ENCODE measurements at places on chromosomes 2 and 18. TPM values are rescaled to one million over a fixed set of nuclear protein-coding genes. Genes with fewer than 3 reads are reported as not detected.

EMILIN1 gene
- 4.8 TPM for total RNA-seq

MAP2 gene
- total RNA-seq: 4.4 TPM

HOXD9 gene
- not detected for total RNA-seq

MOGAT1 gene
- total RNA-seq: 0.94 TPM

DNA sequence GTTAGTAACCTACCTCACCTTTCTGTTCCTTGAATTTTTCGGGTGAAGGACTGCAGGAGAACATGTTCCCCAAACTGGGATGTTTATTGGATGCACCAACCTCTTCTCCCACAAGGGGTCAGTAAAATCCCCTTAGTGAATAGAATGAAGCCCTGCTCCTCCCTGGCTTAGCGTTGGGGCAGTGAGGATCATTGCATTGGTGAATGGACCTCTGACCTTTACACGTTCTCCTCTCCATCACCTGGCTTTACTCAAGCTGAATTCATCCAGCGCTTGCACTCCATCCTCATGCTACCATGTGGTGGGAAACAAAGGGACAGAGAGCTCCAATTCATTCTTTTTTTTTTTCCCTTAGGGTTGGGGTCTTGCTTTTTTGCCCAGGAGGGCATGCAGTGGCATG is 157.2 kb downstream of the MIB1 start:
- peak; percentile 92 for DNase-seq

GRCh38 chr2:172555272-172555521 is 693 bp upstream of the PDK1 start:
- DNase-seq: no peak

- DNase-seq: no peak
Measured at GRCh38 chr2:190443778-190444481, 35.8 kb downstream of the MFSD6 start.

DNA sequence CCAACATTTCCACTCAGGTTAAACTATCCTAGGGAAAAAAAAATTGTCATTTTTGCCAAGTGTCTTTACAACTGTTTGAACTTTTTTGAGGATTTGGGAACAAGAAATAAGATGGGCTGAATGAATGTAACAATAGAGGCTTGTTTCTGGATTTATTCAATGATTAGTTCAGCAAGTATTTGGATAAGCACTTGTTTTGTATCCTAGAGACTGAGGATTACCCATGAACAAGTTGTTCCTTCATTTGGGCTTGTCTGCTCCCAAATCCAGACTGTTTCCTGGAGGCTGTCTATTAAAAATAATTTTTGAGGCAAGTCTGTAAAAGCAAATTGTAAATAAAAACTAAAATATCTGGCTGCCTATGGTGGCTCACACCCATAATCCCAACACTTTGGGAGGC is 62.0 kb upstream of the CSRNP3 start:
- no peak for DNase-seq

DNA sequence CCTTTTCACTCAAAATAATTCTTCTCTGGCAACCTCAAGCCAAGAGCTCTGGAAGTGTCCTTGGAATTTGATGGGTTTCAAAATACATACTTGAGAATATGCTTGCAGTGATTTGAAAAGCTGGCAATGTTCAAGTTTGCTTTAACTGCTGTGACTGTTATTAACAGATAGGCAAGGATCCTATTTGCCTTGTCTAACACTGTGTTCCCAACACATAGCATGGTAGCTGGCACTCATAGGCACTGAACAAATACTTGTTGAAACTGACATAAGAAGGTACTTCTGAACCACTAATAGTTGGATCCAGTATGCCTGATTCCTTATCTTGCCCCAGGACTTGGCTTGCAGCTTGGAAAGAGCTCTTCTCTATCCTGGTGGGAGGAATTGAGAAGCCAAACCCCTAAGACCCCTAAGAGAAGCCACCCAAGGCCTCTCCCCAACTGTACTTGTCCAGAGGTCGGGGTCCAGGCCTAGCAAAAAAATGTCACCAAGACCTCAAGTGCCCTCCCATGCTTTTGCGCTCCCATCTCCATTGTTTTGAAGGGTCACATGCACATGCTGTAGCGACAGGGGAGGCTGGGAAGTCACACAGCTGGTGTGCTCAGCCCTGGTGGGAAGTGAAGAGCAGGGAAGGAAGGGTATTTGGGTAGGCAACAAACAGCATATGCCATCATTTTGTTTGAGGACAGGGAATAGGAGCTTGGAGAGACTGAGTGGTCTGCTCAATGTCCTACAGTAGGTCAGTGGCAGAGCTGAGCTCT is 118.4 kb upstream of the HAAO start:
- DNase-seq: no peak

- peak; percentile 88 for DNase-seq
Measured at GRCh38 chr2:142130111-142131009, 456 bp downstream of the LRP1B start.

DNA sequence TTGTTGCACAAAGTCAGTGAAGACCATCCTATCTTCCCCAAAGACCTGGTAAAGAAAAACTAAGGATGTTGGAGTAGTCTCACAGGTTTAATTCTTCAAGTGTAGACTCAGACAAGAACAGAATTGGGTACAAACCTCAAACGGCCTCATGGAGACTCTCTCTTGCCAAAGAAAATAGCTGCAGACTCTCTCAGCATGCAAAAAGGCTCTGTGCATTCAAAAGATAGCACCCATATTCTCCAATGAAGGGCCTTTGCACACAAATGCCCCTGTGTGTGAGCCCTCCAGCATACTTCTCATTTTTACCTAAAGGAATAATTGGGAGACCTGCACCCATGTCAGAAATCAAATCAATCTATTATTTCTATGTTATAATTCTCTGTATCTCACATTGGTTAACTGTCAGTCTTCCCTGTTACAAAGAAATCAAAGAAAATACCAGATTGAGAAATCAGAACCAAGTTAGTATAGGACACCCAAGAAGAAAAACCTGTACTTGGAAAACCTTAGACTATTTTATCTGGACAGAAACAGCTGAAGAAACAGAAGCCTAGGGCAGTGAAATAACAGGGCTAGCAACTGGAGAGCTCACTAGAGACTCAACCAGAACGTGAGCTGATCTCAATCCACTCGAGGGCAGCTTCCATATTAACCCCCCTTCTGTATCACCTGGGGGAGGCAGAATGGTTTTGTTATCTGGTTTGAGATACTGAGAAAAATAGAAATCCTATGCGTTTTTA is 134.7 kb upstream of the DNAJC10 start:
- DNase-seq: no peak

GRCh38 chr2:54755641-54756326 is 32.3 kb downstream of the EML6 start:
- DNase-seq: peak; percentile 5

DNA sequence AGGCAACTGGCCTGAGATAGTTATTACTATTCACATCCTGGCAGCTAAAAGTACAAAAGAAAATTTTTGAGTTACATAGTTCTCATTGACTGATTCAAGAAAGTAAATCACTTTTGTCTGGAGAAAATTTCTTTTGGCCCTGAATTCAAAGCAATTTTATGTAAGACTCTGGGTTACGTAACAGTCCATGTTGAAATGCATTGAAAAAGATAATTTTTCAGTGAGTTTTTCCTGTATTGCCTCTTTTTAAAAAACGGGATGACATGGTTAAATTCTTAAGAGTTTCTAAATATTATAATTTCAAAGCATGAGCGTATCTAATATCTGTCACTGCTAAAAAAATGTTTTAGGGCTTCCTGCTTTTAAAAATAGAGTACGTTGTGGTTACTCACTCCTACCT is 72.7 kb downstream of the ANKRD12 start:
- DNase-seq: no peak

DNA sequence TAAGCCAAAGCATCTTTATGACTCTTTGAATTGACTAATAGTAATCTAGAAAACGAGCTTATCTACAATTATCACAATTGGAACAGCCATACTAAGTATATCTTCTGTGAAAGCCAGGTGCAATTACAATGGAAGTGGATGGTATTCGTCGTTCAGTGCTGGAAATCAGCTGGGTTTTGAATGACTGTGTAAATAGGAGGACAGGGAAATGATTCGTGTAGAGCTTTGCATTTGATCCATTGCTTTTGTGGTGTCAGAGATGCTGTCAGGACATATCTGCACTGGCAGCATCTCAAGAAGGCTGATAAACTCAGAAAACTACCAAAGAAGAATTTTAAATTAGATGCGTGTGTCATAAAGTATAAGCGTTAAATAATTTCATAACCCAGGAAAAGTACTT is 187.1 kb downstream of the ZNF407 start:
- no peak for DNase-seq

DNA sequence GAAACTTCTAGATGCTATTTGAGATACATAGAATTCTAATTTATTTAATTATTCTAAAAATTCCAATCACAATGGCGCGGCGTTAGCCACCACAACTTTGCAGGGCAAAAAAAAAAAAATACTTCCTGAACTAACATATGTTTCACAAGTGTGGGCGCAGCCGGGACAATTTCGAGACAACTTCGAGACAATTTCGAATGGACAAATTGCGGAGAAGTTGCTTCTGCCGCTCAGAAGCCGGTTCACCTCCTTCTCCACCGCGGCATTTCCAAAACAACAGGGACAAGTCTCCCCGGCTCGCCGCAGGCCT is 842 bp downstream of the PAX3 start:
- DNase-seq: no peak

DNA sequence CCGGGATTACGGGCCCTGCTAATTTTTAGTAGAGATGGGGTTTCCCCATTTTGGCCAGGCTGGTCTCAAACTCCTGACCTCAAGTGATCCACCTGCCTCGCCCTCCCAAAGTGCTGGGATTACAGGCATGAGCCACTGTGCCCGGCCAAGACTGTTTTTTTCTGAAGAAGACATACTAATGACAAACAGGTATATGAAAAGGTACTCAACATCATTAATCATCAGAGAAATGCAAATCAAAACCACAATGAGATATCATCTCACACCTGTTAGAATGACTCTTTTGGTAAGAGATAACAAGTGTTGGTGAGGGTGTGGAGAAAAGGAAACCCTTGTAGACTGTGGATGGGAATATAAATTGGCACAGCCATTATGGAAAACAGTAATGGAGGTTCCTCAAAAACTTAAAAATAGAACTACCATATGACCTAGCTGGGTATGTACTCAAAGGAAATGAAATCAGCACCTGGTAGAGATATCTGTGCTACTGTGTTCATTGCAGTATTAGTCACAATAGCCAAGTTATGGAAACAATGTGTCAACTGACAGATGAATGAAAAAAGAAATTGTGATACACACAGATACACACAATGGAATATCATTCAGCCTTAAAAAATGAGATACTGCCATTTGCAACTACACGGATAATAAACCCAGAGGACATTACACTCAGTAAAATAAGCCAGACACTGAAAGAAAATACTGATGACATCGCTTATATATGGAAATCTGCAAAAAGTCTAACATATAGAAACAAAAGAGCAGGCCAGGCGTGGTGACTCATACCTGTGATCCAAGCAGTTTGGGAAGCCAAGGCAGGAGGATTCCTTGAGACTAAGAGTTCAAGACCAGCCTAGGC is 20.8 kb downstream of the SOS1 start:
- no peak for DNase-seq

GRCh38 chr2:113848758-113849415 is 41.0 kb upstream of the ACTR3 start:
- no peak for DNase-seq

- no peak for DNase-seq
Measured at GRCh38 chr2:137048455-137048854, 283.1 kb downstream of the THSD7B start.

DNA sequence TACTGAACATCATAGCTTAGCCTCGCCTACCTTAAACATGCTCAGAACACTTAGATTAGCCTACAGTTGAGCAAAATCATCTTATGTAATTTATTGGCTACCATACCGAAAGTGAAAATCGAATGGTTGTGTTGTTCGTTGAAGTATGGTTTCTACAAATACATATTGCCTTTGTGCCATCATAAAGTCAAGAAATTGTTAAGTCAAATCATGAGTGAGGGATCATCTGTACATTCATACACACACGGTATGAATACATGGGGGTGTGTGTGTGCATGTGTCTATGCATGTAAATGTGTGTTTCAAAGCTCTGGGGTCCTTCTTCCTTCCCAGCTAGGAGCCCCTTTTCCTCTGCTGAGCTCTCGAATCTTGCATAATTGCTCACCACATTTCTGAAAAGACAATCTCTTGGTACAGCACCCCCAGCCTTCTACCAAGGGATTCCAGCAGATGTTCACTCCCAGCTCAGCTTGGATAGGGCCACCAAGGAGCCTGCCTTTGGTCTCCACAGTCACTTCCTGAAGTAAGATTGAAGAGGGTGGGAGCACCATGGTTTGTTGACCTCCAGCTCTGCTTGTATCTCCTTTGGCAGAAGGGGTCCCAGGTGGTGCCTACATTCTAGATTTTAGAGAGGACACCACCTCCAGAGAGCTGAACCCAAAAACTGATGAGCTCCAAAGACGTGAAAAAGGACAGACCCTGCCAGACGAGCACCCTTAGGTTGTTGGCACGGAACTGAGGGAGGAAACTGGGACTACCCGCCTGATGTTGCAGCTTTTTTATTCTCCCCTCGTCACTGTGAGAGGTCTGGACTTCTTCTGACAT is 33.2 kb upstream of the CYP1B1 start:
- no peak for DNase-seq

DNA sequence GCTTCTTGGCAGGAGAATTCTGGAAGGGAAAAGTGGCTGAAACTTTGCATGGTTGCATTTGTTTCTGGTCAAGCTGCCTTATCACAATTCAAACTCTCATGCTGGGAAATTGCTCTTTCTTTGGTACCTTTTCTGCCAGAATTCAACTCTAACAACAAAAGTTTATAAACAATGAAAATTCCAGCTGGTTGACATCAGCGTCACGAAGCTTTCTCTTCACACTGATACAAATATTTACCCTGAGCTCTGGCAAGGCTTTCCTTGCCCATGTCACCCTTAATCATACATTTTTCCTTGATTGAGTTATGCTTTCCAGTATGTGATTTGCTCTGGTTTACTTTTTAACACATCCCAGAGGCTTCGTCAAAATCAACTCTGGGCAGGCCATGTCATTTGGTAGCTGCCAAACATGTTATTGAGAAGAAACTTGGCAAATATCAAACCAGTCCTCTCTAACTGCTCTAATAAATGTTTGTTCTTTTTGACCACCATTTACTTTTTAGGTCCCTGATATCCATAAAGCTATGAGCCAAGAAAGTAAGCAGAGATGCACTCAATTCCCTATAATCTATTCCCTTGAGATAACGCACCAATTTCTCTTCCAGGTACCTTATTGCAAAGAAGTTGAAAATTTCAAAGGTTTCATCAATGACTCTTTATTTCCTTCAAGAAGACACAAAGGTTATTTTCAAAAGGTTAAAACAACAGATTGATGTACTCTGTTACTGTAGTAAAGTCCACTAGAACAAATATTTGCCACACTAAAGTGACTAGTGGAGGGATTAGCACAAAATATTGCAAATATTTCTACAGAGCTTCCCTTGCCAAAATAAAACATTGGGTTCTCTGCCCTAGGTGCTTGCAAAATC is 1241.1 kb upstream of the ZEB2 start:
- peak; percentile 8 for DNase-seq

- no peak for DNase-seq
Measured at GRCh38 chr2:205644018-205644417, 38.3 kb upstream of the NRP2 start.

All from GM23338 (cell line).